Stimulated activated CD4-positive, alpha-beta T cell treated with anti-CD3 and anti-CD28 coated beads, Interleukin-1b, Interleukin-23, amount 100 ng/mL, for 1 hour (primary cell): ENCODE measurements at places on chromosomes 6 and 20.

- DNase-seq: no peak
These were observed 36.1 kb upstream of the NKX2-4 start for GRCh38 chr20:21433329-21433890.

GRCh38 chr6:13709689-13710551 is 1.7 kb downstream of the RANBP9 start:
- no peak for DNase-seq

GRCh38 chr20:21323640-21324039 is 20.5 kb downstream of the XRN2 start:
- DNase-seq: no peak

- no peak for DNase-seq
These were observed 103.0 kb upstream of the FOXQ1 start for GRCh38 chr6:1208876-1209275.

GRCh38 chr6:163667372-163668060 is 253.0 kb downstream of the QKI start:
- no peak for DNase-seq

DNA sequence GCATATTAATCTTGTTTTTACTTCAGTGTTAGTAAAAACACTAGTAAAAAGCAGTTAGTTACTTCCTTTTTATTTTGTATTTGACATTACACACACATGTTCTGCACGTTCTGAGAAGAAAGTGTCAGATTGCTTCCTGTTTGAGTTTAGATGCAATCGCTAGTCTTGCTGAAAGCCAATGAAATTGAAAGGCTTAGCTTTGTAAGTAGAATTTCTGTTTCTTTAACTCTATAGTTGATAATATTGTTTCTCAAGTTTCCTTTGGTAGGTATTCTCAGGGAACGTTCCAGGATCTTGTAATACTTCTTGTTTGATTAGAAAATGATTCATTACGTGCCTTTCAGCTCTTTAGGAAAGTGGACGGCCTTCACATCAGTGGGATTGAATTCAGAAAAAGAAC is 55.0 kb downstream of the CDKAL1 start:
- no peak for DNase-seq

DNA sequence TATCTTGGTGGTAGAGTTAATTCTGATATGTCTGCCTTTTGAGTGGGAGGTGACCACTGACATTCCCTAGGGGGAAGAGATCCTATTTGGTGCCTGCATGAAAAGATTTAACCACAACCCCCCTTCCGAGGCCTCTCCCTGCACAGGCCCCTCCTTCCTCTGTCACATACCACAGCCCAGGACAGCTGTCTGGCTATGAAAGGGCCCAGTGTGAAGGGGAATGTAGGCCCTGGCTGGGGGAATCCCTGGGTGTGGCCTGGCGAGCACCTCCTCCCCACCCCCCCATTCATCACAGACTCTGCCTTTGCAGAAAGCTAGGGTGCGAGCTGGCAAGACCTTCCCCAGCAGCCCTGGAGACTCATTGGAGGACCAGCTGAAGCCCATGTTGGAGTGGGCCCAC is 27.4 kb upstream of the MAPRE1 start:
- no peak for DNase-seq

GRCh38 chr6:124772733-124773319 is 189.4 kb upstream of the RNF217 start:
- no peak for DNase-seq

DNA sequence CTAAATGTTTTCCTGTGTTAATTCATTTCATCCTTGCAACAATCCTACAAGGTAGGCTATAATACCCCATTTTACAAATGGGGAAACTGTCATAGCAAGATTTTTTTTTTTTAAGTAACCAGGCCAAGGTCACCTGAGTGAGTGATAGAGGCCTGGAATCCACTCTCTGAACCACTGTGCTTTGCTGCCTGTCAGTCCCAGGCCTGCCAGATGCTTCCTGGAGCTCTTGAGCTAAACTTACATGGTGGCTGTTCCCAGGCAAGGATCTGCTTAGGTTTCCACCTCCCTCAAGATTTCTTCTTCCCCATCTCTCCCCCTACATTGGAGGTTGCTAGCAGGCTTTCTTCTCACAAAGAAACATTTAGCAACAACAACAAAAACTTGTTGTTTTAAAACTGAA is 32.7 kb upstream of the RNF8 start:
- no peak for DNase-seq

DNA sequence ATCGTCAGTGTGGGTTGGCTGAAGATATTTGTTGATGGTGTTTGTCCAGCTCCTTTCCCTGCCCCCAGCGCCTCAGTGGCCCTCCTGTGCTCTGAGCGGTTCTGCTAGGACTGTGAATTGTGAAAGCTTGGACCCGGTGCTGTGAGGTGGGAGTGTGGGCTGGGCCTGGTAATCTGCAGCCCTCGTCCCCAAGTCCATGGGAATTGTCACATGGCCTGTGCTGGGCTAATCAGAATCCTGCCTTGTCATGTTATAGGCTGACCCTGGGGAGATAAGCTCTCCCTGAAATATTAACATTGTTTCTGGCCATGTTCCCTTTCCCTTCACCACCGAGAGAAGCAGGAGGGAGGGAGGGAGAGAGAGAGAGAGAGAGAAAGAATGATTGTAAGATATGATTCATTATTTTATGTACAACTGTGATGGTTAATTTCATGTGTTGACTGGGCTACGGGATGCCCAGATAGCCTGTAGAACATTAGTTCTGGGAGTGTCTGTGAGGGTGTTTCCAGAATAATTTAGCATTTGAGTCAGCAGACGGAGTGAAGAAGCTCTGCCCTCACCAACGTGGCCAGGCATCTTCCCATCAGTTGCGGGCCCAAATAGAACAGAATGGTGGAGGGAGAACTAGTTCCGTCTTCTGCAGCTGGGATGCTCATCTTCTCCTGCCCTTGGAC is 62.4 kb downstream of the TFAP2C start:
- DNase-seq: no peak

- DNase-seq: no peak
These were observed 64.9 kb downstream of the SLC24A3 start for GRCh38 chr20:19277381-19277780.

DNA sequence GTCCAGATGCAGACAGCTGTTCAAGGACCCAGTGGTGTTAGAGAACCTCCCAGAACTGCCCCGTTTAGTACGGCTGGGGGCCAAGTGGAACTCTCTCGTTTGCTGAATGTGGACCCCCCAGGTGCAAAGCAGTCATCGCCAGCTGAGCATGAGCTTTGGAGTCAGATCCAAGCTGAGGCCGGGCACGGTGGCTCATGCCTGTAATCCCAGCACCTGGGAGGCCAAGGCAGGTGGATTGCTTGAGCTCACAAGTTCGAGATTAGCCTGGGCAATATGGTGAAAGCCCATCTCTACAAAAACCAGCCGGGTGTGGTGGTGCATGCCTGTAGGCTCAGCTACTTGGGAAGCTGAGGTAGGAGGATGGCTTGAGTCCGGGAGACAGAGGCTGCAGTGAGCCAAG is 29.7 kb downstream of the FOXC1 start:
- no peak for DNase-seq

GRCh38 chr6:137731600-137731959 is 135.5 kb upstream of the TNFAIP3 start:
- DNase-seq: no peak

DNA sequence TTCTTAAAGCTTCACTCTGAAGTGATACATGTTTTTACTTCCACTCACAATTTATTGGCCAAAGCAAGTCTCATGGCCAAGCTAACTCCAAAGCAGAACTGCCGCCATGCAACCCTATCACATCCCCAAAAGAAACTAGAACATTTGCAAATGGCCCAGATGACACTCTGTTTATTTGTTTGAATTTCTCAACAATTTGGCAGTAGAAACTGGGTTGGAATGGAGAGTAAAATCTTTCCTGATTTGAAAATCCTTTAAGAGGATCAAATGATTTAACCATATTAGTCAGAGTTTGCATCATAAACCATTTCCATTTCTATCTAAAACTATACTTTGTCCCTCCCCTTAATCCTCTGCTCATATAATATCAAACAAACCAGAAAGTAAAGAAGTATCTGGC is 39.1 kb upstream of the E2F3 start:
- DNase-seq: no peak

DNA sequence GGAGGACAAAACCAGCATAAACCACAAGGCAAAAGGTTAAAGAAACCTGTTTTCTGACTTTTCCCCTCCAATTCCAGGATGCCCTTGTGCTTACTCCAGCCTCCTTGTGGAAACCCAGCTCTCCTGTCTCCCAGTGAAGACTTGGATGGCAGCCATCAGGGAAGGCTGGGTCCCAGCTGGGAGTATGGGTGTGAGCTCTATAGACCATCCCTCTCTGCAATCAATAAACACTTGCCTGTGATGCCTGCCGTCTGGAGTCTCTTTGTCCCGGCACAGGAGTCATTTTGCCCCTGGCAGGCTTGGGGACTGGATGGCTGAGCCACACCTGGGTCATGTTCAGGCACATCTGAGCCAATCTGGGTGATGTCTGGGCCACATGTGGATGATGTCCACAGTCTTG is 26.6 kb downstream of the BPIFB1 start:
- no peak for DNase-seq

- DNase-seq: no peak
These were observed 21.4 kb upstream of the MAPRE1 start for GRCh38 chr20:32798046-32798981.

DNA sequence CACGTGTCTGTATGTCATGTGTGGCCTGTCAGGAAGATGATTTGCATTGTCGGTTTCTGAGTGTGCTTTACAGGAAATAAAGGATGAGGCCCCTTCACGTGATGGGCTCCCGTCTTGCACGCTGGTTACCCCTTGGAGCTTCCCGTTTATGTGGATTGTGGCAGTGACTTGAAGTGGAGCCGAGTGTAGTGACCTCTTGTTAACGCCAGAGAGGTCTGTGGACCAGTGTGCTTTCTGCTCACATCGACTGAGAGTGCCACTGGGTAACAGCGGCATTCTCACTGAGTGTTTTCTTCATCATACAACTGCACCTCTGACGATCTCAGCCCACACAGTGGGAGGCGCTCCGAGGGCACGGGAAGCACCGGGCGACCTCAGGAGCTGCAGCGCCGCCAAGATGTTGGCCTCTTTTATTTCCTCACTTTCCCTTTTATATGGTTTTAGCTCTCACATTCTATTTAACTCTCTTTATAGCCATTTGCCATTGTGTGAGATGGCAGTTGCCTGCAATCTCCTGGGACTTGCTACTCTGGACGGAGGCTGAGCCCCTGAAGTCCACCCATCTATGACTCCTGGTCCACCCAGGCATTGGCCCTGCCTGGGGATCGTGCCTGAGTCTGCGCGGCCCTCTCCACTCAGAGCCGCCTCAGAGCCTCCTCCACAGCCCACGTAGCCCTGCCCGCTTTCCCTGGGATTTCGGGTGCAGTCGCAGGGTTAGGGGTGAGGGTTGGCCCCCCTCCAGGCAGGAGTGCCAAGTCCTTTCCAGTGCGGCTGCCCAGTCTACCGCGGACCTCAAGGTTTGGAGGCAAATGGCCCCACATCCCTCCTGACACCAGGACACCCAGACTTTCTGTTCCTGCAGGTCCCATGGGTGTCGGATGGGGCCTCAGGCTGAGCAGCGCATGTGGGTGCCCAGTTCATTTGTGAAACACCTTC is 238.9 kb downstream of the ERMARD start:
- DNase-seq: peak; percentile 16

GRCh38 chr6:108123946-108124345 is 41.9 kb upstream of the NR2E1 start:
- no peak for DNase-seq
